ENCODE measurements at places on chromosomes 12 and 14.

GRCh38 chr14:33716921-33717320 lies 234.0 kb downstream of the EGLN3 start:
- DNase-seq: no peak

- no peak for DNase-seq
These were observed 36.3 kb upstream of the WDR89 start for GRCh38 chr14:63677891-63678379.

GRCh38 chr12:89661706-89662330 lies 46.8 kb downstream of the ATP2B1 start:
- no peak for DNase-seq

DNA sequence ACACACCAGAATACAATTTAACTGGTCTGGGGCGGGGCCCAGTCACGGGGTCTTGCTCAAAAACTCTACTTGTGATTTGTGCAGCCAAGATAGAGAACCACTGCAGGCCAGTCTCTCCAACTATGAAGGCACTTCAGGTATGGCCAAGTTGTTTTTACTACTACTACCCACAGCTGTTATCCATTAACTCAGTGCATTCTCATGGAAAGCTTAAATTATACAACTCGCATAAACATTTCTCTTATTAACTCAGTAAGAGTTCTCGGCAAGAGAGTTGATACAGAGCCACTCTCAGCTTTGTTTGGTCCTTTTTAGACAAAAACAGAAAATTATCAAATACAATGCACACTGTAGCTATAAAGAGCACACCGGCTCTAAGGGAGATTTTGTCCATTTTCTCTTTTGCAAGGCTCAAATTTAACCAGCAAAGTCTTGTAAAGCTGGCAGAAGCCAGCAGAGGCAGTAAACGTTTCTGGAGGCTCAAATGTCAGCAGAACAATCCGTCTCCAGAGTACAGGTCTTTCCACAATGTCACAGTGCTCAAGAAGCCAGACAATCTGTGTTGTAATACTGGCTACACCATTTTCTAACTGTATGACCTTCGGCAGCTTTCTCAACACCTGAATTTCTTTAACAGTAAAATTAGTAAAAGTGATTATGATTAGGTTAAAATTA lies 85.9 kb downstream of the PTGER2 start:
- no peak for DNase-seq

DNA sequence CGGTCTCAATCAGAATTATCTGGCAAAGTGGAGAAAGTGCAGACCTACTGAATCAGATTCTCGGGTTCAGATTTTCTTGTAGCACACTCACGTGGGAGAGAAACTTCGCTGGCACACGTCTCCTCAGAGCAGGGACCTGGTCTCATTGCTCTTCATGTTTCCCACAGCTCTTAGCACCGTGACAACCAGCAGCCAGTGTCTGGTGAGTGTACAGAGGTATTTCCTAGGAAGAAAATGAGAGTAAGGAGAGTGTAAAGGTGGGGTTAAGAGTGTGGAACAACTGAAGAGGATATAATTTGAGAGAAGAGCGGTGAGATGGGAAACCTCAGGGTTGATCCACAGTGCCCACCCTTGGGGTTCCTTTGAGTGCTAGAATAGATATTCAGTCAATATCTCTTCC lies 89.2 kb downstream of the ARF6 start:
- no peak for DNase-seq

- DNase-seq: no peak
These were observed 661.2 kb downstream of the SLC16A7 start for GRCh38 chr12:60257063-60257462.

DNA sequence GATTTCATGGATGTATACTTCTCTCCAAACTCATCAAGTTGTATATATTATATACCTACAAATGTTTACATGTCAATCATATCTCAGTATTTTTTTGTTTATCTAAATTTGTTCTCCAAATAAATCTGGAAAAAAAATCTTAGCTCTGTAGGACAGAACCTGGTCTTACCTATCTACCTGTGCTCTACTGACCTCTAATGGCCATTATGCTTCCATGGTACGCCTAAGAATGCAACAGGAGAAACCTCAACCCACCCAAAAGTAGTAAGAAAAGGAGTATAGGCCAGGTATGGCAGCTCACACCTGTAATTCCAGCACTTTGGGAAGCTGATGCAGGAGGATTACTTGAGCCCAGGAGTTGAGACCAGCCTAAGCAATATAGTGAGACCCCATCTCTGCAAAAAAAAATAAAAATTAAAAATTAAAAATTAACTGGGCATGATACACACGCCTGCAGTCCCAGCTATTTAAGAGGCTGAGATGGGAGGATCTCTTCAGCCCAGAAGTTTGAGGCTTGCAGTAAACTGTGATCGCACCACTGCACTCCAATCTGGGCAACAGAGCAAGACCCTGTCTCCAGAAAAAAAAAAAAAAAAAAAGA lies 8.7 kb downstream of the OR11H4 start:
- DNase-seq: no peak

DNA sequence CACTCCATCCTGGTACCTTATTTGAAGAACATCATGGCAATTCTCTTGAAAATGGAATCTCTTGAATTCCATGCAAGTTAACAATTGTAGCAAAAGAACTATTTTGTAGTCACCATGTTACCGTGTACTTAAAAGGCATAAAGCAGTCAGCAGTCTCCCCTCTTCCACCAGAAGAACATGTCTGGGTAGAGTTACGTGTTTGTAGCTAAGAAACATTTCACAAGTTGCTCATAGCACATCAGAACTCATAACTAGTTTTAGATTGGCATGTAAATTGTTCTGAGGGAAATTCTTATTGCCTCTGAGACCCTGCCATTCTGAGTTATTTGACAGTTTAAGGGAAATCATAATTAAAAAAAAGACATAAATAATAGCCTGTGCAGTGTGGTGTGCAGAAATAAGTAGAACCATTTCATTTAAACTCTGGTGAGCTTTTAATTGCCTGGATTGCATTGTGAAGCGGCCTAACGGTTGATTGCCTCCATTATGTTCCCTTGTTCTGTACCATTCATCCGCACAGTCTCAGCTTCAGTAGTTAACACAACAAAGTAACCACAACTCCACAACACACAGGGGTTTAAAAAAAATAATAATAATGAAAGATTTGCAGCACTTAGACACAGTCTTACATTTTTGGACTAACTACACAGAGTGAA lies 2.6 kb downstream of the LMO3 start:
- no peak for DNase-seq

DNA sequence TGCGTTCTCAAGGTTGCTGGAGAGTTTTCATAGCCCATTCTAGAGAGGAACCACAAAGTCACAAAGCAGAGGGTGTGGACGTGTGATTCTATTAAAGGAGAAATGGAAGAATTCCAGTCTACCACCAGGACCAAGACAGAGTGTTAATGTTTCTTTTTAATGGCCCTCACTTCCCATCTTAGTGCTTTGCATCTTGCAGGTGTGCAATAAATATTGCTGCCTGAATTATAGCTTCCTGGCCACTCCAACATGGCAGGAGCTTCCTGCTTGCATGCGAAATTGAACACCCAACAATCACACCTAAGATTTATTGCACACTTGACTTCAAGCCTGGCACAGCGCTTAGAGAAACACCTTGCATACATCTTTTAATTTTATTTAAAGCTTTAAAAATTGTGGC lies 22.4 kb upstream of the PPP1CC start:
- DNase-seq: no peak

DNA sequence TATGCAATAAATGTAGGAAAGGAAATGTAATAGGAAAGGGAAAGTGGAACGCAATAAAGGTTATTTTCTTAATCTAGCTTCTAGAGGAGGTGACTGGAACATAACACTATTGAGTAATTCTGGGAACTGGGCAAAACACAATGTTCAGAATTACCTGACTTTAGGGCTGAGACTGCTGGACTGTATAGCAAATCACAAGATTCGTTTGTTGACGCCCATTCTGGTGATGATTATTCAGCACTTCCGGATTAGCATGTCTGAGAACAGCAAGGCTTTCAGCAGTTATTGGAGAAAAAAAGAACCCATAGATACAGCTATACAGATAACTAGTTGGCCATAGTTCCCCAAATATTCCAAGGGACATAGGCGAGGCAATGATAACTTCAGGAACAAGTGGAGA lies 2.3 kb upstream of the KLRD1 start:
- DNase-seq: peak; percentile 27

- peak; percentile 29 for DNase-seq
These were observed 234.0 kb downstream of the SPTSSA start for GRCh38 chr14:34227834-34228649.

DNA sequence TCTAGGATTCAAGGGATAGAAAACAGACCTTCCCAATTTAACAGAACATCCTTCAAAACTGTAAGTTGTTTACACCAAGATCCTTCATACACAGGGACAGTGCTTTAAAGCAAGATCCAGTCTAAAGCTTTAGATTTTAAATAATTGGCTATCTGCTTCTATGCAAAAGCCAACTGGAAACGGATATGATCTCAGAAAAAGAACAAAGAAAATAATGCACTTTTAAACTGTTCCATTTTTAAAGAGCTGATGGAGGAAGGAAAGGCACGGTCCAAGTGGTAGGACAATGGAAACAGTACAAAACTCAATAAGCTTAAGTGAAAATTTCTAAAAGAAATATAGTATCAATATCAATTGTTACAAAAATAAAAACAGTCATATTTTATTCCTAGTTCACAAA lies 27.7 kb downstream of the LRP6 start:
- no peak for DNase-seq

GRCh38 chr12:92206596-92206995 lies 61.0 kb upstream of the BTG1 start:
- no peak for DNase-seq

DNA sequence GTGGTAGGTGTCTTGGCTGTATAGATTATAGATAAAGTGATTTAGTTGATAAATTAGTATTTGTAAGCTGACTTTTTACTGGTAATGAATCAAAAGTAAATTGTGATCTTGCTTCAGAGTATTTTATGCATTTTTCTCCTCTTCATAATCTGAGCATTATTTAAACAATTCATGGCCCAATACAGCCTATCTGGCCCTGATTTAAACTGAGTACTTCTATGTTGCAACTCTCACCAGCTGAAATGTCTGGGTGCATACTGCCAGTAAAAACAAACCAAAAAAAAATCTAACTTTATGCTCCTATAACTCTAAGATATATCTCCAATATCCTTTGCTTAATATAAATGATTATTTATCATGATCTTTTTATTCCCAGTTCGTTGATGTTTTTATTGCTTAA lies 86.6 kb downstream of the MIA2 start:
- no peak for DNase-seq

- DNase-seq: no peak
These were observed 6.5 kb downstream of the KRT86 start for GRCh38 chr12:52280796-52281560.

DNA sequence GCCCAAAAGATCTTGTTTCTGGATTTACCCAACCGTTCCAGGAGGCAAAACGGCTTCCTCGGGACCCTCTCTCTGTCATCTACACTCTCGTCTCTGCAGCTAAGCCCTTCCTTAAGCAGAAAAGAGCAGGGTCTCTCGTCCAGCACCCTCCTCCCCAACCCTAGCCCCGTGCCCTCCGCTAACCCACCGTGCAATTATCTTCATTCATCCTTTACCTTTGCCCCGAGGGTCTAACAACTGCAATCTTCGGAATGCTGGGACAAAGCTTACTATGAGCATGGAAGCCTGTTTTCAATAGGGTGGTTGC lies 276 bp upstream of the BMAL2 start:
- DNase-seq: no peak

- DNase-seq: no peak
These were observed 140.6 kb downstream of the EPS8 start for GRCh38 chr12:15648558-15648957.

DNA sequence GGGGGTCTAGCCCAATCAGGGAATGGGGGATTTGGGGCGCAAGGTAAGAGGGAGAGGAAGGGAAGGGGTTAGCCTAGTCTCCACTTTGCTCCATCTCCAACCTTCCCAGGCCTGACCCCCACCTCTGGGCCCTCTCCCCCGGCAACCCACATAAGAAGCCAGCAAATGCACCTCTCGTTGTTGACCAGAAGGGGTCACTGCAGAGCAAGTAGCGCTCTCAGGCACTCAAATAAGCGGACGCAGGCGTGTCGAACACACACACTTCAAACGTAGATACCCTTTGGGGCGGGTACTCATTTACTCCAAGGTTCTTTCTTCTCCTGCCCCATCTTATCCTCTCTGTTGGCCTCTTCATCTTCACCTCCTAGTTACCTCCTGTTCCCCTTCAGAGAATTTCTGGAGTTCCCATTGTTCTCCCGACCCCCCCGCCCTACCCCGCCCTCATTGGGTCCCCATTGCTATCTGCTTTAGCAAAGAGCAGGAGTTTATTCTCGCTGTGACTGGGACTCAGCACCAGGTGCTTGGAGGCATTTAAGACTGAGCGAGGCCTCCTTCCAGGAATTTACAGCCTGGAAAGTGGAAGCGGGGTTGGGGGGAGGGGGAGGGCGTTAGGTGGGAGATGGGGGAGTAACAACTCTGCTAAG lies 1.5 kb upstream of the SRRM4 start:
- DNase-seq: no peak

GRCh38 chr12:24479131-24479530 lies 469.8 kb downstream of the BCAT1 start:
- no peak for DNase-seq

- no peak for DNase-seq
These were observed 133.8 kb downstream of the RIMBP2 start for GRCh38 chr12:130582286-130582685.

- no peak for DNase-seq
These were observed 245.9 kb downstream of the FOXN3 start for GRCh38 chr14:89171168-89171567.

- DNase-seq: no peak
These were observed 54.1 kb upstream of the DIO3 start for GRCh38 chr14:101506926-101507835.

DNA sequence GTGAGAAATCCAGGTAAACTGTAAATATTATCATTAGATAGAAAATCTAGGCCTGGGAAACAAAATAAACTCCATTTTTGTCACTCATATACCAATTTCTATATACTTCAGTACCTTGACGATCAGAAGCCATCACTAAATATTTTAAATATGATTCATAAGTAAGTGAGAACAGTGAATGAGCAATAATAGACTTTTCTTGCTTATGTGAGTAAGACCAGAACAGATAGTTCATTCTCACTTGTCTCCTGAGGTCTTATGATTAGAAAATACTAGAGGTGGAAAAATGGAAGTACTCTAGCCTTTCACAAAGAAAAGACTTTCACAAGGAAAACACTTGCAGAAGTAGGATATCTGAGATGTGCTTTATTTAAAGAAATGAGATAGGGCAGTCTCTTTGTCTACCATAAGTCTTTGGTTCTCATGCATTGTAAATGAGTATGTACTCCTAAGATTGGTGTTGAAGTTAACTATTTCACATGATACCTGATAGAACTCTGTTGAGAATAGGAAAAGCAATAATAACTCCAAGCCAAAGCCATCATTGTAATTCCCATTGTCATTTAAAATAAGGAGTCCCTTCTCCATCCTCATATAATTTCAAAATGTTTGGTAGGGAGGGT lies 10.1 kb upstream of the SMCO3 start:
- no peak for DNase-seq

- no peak for DNase-seq
These were observed 4.0 kb downstream of the AHNAK2 start for GRCh38 chr14:104974146-104974541.

GRCh38 chr14:100780646-100781355 lies 45.1 kb upstream of the MEG3 start:
- DNase-seq: no peak

DNA sequence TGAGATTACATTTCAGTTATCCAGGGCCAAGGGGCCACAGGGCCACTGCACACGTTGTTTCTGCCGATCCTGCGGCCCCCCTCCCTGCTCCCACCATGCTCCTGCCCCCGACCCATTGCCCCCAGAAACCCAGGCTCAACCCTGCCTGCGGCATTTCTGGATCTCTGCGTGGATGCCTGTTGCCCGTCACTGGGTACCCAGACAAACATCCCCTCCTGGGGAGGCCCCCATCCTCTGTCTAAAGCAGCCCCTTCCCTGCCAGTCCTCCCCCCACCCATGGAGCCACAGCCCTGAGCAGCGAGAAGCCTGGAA lies 326.4 kb upstream of the SFSWAP start:
- no peak for DNase-seq
